ENCODE measurements at places on chromosomes 4 and X.

DNA sequence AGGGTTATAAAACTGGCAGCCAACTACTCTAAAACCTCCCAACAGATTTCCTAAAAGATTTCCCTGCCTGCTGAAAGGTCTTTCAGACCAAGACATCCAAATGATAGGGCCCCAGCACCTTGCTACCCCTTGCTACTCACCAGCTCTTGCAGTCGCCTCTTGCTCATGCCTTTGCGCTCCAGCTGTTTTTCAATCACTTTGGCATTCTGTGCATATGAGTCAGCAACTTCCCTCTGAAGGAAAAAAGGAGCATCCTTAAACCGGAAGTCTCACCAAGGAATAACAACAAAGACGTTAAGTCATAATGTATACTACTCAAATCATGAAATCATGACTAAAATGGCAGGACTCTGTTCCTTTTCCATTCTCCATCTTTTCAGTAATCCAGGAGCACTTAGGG is 24.0 kb downstream of the STEEP1 start:
- DNase-seq = peak; percentile 34

- DNase-seq = no peak
Observed at GRCh38 chr4:183826461-183826860, 78.6 kb upstream of the STOX2 start.

DNA sequence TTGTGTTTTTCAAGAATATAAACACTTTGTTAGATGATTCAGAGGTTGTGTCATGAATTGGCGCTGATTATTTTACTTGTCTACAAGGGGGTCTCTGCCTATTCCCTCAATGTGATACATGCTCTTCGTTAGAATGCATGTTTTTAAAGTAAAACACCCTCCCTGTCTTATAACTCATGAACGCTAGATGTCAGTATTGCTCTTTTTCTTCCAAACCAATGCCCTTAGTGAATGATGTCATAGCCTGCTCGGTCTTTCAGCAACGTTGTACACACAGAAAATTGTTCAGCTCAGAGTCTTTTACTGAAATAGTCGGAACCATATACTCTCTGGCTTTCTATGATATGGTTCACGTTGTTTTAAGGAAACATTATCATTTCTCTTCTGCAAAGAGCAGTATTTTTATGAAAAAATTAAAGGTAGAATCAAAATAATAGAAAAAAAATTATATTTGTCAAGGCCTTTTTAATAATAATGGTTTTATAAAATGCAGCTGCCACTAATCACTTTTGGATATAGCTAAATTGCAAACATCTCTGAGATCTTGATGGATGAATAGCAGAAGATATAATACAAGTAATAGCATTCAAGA is 292.9 kb downstream of the TLL1 start:
- DNase-seq = peak; percentile 57

DNA sequence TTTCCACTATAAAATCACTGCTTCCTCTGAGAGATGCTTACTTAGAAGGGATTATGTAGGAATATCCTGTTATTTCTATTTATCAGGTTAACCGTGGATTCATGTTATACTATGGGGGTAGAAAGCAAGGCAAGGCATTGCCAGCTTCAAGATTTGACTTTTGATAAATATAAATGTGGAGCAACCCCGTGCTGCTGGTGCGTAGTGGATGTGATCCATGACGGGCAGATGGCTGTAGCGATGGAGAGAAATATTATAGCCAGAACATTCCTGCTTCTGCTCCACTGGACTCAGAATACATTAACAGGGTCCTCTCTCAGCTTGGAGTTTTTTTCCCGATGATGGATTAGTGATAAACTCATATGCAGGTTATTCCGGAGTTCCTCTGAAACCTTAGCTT is 157.6 kb downstream of the TENM3 start:
- no peak for DNase-seq
